NCI-H1436 (cell line): ENCODE measurements at places on chromosomes 12 and 14.
A peak's percentile ranks its signal among the peaks of the same experiment; 100 is the strongest.

GRCh38 chr14:77582511-77582910, 33.9 kb downstream of the SPTLC2 start:
- no peak for DNase-seq

- DNase-seq = no peak
Observed at GRCh38 chr14:101217616-101218371, 314.3 kb upstream of the RTL1 start.

DNA sequence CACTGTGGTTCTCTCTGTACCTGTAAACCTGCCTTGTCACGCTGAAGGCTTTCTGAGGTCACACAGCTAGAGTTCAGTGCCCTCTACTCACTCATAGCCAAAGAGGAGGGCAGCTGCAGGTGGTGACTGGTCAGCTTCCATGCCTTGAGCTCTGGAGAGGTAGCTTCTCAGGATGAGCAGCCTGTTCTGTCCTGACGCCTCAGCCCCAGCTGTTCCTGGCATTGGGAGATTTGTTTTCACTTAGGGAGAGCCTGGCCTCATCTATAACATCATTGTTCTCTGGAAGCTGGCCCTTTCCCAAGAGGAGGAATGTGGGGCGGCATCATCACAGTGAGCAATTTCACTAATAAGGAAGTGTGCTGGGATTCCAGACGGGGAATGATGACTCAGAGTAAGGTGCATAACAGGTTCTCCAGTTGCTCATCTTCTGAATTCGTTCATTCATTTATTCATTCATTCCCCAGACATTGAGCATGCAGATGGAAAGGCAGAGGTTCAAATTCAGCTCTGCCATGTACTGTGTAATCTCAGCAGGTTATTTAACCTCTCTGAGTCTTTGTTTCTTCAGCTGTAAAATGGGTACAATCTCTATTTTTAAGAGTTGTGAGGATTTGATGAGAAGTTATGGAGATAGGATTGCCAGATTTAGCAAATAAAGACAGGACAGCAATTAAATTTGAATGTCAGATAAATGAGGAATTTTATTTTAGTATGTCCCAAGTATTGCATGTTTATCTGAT, 255.8 kb upstream of the CRY1 start:
- no peak for DNase-seq

DNA sequence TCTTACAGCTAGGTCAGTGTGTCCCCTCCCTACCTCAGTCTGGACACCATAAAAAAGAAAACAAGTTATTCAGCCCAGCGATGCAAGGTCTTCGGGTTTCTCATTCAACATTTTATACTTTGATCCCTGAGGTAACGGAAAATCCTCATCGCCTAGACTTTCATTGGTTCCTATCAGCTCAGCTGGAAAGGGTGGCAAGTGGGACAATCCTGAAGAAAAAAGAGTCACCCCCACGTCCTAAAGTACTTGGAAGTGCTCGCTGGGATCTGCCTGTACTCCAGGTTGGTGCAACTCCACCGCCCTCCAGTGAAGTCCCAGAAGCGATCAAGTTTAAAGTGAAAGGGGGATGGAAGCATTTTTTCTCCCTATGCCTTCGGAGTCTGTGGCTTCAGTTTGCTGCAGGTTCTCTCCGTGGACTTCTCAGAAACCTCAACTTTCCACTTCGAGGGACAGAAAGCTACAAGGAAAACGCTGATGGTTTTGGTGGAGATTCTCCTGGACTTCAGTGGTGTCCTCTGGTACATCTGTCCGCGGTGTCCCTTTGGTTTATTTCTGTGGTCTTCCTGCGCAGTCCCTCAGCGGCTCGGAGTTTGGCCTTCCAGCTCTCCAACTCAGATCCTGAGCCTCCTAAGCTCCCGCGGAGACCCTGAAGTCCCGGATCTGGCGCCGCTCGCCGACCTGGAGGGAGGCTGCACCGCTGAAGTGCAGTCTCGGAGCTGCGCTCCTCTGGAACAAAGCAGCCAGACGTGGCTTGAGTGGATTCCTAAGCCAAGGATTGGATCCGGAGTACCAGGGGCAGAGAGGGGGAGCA, 1.8 kb upstream of the LRFN5 start:
- peak; percentile 51 for DNase-seq

- no peak for DNase-seq
Observed at GRCh38 chr12:105278043-105278697, 42.2 kb upstream of the APPL2 start.

- no peak for DNase-seq
Observed at GRCh38 chr14:76931631-76932402, 96.7 kb downstream of the IRF2BPL start.

DNA sequence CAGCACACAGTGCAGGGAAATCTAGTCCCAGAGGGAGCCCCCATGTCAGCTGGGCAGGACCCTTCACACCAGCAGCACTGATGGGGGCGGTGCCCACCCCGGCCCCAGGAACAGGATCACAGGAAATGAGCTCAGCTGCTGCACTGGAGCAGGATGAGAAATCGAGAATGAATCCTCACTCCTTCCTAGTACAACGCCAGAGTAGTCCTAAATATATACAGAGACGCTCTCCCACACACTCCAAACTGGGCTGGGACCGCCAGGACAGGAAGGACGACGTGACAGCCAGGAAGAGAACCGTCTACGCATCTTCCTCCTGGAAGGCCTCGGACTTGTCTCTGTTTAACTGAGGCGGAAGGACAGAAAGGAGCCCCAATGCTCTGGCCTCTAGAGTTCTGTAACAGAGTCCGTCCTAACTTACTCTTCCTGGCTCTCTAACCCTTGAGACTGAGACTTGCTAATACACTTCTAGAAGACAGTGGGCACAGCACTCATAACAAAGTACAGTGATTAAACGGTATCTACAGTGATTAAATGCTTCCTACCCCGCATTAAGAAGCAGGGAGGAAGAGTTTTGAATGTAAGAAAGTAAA, 33.4 kb downstream of the CDC42BPB start:
- no peak for DNase-seq

- DNase-seq = no peak
Observed at GRCh38 chr12:89752341-89752740, 43.7 kb upstream of the ATP2B1 start.

- no peak for DNase-seq
Observed at GRCh38 chr14:103100281-103101121, 6.0 kb downstream of the EXOC3L4 start.

DNA sequence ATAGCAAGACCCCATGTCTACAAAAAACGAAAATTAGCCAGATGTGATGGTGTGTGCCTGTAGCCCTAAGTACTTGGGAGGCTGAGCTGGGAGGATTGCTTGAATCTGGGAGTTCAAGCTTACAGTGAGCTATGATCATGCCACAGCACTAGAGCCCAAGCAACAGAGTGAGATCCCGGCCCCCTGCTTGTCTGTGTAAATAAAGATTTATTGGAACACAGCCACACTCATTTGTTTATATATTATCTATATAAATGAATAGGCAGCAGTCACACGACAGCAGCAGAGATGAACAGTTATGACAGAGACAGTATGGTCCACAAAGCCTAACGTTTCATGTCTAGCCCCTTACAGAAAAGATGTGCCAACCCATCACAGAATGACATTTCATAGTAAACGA, 14.8 kb downstream of the DDX54 start:
- DNase-seq = no peak

DNA sequence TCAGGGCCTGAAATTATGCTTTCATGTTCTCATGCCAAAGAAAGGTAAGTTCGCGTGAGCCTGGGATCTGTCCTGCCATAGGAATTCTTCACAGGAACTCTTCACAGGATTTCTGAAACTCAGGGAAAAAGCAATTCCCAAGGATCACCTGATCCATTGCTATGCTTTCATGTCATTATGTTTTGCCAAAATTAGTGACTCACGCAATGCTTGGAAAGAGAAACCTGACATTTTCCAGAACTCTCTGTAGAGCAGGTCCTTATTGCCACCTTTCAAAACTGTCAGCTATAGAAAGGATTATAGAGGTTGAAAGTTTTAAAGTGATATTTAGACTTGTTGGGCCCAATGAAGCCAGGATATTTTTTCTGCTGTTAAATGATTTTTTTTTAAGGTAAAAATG, 6.3 kb upstream of the KCNJ8 start:
- no peak for DNase-seq

DNA sequence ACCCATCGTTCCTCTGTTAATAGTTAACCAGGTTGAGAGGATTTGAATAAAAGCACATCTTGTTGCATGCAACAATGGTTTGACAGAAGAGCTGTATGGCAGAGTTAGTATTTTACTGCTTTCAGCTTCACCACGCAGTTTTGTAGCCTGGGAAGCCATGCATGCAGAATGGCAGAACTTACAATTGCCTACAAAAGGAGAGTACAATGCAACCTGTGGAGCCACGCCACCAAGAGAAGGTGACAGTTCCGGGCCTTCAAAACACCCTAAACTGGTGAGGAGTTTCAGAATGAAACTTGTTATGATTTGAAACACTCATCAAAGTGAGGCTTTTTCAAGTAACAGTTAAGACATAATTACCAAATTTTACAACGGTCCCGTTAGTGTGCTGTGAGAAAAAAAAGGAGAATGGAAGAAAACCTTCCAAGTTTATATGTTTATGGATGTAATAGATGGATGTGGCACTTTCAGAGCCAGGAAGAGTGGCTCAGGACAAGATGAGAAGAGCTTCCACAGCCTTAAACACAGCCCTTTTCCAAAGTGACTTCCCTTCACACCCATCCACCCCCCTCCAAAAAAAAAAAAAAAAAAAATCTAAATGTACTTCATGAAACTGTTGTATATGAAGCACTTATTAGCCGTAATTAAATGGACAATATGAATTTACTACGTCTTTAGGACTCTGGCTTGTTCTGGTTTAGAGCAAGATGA, 158.7 kb downstream of the EGLN3 start:
- DNase-seq = no peak

DNA sequence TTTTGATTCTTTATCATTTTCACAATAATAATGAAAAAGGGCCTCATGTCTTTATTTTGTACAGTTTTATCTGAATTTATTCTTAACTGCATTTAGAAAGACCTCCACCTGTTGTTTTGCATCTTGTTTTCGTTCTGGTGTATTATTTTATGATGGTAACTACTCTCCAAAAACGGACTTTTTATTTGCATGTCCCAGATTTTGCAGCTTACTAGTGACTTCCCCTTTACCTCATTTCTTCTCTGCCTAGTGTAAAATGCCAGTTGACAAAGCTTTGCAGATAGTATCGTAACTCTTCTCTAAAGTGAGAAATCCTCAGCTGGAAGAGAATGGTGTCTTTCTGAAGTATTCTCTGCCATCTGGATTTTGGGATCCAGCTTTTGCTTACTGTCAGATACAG, 17.2 kb downstream of the PEX5 start:
- no peak for DNase-seq

DNA sequence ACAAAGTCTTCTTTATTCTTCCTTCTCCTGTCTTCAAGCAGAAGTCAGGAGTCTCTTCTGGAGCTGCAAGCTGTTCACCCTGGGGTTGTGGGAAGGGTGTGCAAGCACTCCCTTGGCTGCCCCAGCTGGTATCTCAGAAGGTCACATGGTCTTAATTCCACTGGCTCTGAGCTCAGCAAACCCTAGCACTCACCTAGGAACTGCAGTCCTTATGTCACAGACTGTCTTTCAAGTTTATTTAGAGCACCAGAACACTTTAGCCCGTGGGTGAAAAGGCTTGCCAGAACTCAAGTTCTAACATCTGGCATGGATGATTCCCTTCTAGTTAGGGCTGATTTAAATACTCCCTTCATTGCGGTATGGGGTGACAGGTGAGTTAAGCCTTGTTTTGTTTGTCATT, 379.0 kb downstream of the CCER1 start:
- no peak for DNase-seq

- no peak for DNase-seq
Observed at GRCh38 chr12:54141431-54142113, 47.2 kb downstream of the SMUG1 start.

- no peak for DNase-seq
Observed at GRCh38 chr14:22417914-22418313, 171.1 kb downstream of the DAD1 start.

DNA sequence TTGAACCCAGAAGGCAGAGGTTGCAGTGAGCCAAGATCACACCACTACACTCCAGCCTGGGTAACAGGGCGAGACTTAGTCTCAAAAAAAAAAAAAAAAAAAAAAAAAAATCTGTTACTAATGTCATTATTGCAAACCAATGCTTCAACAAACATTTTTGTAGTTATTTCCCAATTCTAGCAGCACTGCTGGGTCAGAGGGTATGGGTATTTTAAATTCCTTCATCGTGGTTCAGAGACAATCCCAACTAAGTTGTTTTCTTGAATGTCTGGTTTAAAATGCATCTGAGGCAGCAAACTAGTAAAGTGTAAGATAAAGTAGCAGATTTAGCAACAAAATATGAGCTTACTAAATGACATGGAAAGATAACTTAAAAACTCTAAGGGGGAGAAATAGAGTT, 65.6 kb downstream of the FERMT2 start:
- DNase-seq = no peak

- DNase-seq = no peak
Observed at GRCh38 chr14:70032447-70032846, 153.2 kb downstream of the SMOC1 start.

DNA sequence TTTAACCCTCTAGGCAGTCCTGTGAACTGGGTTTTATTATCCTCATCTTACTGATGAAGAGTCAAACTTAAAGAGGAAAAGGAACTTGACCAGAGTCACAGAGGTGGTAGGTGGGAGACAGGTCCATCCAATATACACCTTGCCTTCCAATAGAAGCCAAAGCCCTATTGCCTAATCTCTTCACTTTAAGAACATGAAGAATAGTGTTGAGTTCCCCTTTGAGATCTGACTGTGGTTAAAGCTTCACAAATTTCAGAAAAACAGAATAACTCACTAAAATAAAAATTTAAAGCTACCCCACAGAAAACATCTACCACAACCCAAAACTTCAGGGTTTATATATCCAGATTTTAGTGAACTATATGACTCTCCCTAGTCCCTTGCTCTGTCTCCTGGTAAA, 115.4 kb downstream of the ETV6 start:
- DNase-seq = no peak

- no peak for DNase-seq
Observed at GRCh38 chr12:102144221-102144620, 24.2 kb downstream of the PARPBP start.

GRCh38 chr12:108576660-108577234, 14.4 kb downstream of the ISCU start:
- DNase-seq = no peak

DNA sequence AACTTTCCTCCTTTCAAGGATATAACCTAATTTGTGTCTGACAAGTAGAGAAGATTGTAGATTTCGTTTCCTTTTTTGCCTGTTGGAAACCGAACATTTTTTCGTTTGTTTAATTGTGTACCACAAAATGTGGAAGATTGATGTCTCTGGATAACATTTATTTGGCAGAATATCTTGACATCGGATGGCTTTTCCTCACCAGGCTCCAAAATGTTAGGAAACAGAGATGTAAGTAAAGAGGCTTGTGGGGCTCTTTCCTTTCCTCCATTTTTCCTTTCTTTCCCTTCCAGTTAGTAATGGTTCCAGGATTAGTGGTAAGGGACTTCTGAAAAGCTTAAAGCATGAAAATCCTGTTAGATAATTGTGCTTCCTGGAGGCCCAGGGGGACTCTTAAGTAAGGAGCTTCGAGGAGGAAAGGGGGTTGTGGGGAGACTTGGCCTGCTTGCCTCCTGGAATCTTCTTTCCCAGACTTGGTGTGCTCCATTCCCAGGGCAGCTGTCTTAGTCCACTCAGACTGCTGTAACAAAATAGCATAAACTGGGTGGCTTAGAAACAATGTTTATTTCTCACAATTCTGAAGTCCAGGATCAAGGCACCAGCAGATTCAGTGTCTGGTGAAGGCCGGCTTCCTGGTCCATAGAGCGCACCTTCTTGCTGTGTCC, 243.1 kb upstream of the PWP1 start:
- DNase-seq = no peak

GRCh38 chr14:32417956-32418552, 89.0 kb downstream of the AKAP6 start:
- DNase-seq = peak; percentile 14

GRCh38 chr12:87656311-87656710, 372.9 kb downstream of the C12orf50 start:
- no peak for DNase-seq

- DNase-seq = no peak
Observed at GRCh38 chr12:80567401-80567800, 123.4 kb downstream of the PTPRQ start.
